Endothelial cell (in vitro differentiated cells): ENCODE measurements at places on chromosomes 7 and 10. TPM values are rescaled to one million over a fixed set of nuclear protein-coding genes. Genes with fewer than 3 reads are reported as not detected.

GRCh38 chr10:69172241-69172982, 7.6 kb upstream of the SUPV3L1 start:
- DNase-seq, result no peak

DNA sequence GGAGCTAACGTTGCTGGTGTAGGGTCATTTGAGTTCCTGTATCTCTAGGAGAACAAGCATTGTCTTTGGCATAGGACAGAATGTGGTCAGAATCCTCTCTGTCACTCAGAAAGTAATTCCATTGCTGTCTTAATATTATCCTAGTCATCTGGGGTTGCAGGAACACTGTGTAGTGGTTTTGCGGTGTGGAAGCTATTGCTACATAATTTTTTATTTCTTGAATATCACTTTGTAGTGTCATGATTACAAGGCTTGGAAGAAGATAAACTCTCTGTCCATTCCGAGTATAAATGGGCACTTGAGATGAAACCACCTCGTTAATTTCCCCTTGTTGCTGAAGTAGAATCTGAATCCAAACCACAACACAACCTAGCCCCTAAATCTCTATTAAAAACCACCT, 919.2 kb downstream of the LRMDA start:
- no peak for DNase-seq

DNA sequence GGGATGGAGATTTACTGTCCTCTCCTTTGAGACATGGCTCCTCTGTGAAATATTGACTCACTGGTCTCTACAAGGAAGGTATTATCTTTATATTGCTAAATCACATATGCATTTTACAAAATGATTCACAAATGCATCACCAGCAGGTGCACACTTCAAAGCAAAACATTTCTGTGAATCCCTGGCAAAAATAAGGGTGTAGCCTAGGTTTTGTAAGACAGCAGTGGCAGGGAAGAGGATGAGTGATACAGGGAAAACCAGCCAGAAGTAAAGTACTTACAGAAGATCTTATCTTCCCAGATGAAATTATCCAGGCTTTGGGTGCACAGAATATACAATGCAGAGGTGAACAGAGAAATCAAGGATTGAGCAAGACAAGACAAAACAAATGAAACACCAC, 1094.6 kb downstream of the GATA3 start:
- DNase-seq, result no peak

DNA sequence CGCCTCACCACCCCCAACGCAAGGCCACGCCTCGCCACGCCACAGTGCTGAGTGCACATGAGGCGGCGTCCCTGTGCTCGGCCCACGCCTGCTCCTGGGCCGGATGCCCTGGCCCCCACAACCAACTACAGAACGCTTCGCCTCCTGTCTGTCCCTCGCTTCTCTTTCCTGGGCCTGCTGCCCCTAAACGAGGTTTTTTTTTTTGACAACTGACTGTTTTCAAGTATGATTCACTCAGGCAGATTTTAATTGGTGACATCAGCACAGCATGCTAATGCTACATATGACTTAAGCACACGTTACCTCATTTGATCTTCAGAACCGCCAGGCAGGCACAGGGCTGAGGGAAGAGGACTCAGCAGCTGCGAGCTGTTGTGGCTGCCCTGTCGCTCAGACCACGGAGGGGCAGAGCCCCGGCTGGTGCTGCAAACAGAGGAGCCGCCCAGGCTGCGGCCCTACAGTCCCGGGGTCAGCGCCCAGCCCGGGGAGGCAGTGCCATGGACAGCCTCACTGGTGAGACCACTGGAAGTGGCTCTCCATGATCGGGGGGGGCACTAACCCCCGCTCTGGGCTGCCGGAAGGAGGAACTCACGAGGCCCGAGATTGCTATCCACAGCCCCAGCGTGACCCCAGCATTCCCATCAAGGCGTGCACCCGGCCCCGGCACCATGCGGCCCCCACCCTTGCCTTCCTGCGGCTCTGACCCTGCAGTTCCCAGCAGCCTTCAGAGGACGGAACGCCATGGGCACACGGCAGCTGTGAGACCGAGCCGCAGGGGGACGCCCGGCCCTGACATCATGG, 212.8 kb downstream of the MAD1L1 start:
- DNase-seq, result no peak

DNA sequence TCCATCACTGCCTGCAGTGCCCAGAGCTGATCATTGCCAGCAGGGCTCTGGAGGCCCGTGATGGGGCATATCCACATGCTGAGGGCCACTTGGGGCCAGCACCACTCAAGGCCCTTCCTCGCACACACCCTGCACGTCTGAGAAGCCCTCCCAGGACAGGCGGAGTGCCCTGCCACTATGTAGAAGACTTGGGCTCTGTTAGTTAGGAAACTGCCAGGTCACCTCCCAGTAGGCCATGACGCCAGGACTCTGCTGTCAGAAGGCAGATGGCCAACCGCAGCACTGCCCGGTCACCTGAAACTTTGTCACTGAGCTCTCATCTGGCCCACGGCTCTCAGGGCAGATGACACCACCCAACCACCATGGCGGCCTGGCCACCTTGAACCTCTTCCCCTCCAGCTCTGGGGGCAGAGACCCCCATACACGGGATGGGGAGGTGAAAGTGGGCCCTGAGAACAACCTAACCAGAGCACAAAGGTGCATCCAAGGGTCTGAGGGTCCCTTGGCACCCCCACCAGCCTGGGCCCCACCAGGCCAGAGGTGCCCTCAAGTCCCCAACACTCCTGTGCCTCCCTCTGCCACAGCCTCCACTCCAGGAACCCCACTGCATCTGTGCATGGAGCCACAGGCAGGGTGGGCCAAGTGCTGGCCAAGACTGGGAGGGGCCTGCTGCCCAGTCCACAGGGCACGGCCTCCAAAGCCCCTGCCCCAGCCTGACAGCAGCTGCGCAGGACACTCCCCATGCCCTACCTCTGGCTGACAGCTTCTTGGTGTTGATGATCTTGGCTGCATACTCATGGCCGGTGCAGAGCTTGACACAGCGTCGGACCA, 41.8 kb downstream of the CAMK2B start:
- no peak for DNase-seq

DNA sequence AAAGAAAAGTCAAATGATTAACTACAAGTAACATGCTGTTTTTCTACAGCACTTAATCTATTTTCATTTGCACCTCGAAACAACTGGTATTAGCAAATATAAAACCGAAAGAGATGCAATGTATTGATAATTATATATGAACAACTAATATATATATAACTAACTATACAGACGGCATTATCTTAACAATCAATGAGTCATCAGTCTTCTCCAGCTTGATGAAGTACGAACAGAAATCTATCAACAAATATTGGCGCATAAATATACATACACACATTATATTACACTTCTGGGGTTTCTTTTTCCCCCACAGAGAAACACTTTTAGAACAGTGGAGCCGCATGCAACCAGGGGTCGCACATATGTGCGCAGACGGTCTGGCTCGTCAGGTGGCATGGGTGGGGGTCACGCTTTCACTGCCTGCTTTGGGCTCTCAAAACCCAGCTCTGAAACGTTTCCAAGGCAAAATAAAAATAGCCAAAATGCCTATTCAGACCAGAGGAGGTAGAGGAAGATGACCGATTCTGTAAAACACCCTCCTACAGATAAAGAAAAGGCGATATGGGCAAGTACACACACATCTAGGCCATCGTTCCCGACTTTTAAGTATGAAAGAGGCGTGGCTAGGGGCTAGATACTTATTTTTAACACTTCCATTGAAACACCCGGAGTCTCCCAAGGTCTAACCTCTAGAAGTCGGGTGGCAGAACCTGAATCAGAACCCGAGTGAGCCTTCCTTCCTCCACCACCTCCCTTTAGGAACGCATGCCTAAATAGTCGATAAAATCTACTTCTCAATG, 1.7 kb downstream of the ARHGAP12 start:
- no peak for DNase-seq

DNA sequence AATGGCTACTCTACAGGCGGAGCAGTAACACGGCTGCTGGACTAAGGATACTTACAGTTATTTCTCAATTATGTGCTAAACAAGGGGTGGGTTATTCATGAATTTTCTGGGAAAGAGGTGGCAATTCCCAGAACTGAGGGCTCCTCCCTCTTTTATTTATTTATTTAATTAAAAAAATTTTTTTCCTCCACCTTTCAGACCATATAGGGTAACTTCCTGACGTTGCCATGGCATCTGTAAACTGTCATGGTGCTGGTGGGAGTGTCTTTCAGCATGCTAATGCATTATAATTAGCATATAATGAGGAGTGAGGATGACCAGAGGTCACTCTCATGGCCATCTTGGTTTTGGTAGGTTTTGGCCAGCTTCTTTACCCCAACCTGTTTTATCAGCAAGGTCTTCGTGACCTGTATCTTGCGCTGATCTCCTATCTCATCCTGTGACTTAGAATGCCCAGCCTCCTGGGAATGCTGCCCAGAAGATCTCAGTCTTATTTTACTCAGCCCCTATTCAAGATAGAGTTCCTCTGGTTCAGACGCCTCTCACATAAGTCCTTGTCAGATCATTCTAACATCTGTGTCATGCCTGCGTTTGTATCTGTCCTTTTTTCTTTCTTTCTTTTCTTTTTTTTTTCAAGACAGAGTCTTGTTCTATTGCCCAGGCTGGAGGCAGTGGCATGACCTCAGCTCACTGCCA, 15.9 kb upstream of the STOX1 start:
- DNase-seq, result no peak

GRCh38 chr10:132066186-132066585, 440 bp downstream of the JAKMIP3 start:
- DNase-seq, result no peak

DNA sequence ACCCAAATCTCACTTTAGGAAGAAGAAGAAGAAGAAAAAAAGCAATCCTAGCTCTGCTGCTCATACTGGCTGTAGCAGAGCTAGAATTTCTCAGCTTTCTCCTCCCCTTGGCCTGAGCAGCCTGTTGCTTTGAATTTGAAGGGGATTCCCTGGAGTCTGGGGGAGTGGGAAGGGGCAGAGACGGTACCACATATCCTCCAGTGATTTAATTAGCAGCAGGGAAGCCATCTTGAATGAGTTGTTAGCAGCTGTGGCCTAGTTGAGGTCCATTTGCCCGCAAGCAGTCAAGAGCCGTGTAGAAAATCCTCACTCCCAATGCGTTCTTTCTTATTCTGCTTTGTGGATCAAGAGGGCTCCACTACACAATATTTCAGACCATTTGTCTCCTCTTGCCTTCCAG, 16.5 kb downstream of the PDE6C start:
- no peak for DNase-seq

- no peak for DNase-seq
Observed at GRCh38 chr7:27950123-27950522, 210.2 kb downstream of the TAX1BP1 start.

DNA sequence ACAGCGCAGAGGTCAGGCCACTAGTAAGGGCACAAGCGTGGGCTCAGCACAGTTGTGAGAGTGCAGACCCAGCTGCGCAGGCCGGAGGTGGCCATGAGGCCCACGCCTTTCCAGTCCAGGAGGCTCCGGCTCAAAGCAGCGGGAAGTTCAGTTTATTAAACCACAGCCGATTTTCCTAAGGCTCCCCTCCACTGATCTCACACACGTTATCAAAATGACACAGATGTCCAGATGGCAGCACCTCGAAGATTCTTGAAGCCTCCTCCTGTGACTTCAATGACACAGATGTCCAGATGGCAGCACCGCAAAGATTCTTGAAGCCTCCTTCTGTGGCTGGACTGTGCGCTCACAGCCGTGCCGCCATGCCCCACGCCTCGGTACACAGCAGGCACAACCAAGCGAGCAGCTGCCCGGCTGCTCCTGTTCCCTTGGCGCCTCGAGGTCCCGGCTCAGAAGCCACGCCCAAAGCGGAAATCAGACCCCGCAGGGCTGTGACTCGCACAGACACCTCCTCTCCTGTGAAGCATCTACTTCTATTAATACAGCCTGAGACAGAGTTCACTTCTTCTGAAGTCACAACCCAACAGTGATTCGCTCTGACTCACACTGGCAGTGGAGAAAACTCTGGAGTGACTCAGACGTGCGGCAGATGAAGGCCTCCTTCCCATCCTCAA, 122.7 kb downstream of the MAD1L1 start:
- DNase-seq, result no peak

The CNPY1 gene
- not detected for total RNA-seq

The FAS gene
- total RNA-seq, result 23.0 TPM

The MICALL2 gene
- 25.0 TPM for total RNA-seq

The CYP3A5 gene
- 0.69 TPM for total RNA-seq

The MSMB gene
- total RNA-seq, result not detected

The ITIH5 gene
- total RNA-seq, result 0.36 TPM

The BLVRA gene
- 18.2 TPM for total RNA-seq
